ENCODE measurements at places on chromosomes 2 and 18.

DNA sequence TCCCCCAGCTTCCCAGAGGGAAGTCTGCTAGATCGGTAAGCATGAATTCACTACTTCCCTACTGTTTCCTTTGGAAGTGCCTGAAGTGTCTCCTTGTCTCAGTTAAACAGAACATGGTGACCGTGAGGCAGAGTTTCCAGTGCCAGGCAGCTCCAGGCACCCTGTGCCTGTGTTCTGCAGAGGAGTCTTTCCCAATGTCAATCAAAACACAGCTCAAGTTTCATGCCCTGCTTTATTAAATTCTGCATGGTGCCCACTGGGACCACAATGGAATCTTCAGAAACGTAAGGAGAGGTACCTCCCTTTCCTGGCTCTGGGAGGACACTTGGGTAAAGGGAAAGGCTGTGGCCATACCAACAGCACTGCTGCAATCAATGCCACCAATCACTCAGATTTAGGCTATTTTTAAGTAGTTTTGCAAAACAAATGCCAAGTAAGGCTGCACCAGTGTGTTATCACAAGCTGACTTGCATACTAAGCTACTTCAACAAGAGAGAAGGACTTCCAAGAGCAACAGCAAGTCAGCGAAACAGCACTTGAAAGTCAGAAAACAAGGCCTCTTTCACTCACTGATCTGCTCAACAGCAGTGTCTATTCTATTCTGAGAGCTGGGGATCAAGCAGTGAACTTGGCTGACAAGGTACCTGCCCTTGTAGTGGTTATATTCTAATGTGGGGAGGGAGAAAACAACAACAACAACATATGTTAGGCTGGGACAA is 14.9 kb downstream of the LPIN2 start:
- no peak for DNase-seq

GRCh38 chr2:102129082-102129481 is 13.5 kb upstream of the IL1R1 start:
- no peak for DNase-seq

DNA sequence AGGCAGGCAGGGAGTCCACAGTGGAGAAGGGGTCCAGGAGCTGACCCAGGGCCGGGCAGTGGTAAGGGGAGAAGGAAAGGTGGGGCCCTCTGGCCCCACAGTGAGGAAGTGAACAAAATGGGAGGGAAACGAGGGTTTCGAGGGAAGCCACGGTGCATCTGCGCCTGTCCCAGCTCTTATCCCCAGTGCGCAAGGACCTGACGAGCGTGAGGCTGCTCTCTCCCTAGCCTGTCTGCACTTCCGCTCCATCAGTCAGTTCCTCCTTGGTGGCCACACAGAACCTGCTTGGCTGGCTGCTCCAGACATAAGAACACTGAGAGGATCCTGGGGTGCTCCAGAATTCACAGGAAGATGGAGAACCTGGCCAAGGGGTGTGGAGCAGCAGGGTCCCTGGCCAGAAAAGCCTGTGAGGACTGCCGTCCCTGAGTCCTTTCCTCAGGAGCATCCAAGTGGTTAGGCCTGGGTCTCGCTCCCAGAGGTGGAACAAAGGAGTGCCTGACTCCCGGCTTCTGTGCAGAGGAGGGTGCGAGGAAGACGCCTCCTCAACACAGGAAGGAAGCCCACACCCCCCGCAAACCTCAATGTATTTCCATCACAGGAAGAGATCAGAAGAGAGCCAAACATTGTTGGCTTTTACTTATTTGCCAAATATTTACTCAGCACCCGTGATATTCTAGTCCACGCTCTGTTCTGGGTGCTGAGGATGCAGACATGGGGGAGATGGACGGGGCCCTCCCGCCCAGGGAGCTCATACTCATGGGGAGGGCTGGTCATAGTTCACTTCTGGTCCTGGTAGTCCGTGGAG is 43.7 kb upstream of the SEMA4C start:
- peak; percentile 39 for DNase-seq

DNA sequence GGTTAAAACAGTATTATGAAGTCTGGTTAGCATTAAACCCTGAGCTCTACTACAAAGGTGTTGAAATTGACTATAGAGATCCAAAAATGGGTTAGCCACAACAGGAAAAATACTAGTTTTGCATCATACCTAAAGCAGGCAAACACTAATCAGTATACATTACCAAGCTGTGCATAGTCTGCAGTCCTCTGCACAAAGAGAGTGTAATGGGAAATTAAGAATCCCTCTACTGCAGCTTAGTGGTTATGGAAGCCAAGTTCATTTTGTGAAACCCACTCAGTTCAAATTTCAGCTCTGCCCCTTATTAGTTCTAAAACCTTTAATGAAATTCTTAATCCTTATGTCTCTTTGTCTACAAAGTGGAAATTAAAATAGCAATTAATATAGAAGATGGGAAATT is 192.1 kb downstream of the MBD2 start:
- DNase-seq = no peak

- no peak for DNase-seq
Measured at GRCh38 chr18:23936381-23936958, 78.1 kb upstream of the TTC39C start.

DNA sequence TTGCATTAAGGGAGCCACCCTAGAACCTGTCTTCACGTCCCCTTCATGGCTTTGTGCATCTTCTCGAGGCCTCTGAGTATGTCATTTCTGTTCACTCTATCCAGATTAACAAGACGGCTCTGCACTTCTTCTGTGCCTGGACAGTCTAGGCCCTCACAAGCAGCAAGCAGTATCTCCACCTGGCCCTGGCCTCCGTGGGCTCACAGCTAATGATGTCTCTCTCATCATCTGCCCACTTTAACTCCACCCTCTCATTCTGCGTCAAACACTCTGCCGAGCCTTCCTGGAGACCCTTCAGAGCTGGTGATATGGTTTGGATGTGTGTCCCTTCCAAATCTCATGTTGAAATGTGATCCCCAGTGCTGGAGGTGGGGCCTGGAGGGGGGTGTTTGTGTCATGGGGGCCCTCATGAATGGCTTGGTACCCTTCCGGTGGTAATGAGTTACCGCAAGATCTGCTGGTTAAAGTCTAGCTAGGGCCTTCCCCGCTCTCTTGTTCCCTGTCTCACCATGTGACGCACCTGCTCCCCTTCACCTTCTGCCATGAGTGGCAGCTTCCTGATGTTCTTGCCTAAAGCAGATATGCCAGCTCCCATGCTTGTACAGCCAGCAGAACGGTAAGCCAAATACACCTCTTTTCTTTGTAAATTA is 132.5 kb upstream of the ID2 start:
- no peak for DNase-seq

- no peak for DNase-seq
Measured at GRCh38 chr18:8610459-8610851, 1.2 kb downstream of the RAB12 start.

GRCh38 chr2:133760376-133760775 is 192.1 kb upstream of the NCKAP5 start:
- DNase-seq = no peak

GRCh38 chr18:37230768-37231167 is 334.8 kb downstream of the CELF4 start:
- DNase-seq = no peak

GRCh38 chr2:42572297-42573081 is 4.1 kb downstream of the MTA3 start:
- no peak for DNase-seq

GRCh38 chr2:36455788-36456187 is 100.2 kb downstream of the CRIM1 start:
- no peak for DNase-seq

Data from activated CD8-positive, alpha-beta memory T cell treated with anti-CD3 and anti-CD28 coated beads for 4 hours (primary cell).